ENCODE measurements at places on chromosomes 2 and 18. TPM values are rescaled to one million over a fixed set of nuclear protein-coding genes. Genes with fewer than 3 reads are reported as not detected.

The CXCR1 gene
- total RNA-seq = not detected

The REG1B gene
- not detected for total RNA-seq

The CHN1 gene
- total RNA-seq = 6.8 TPM

The POTEC gene
- total RNA-seq = under 0.01 TPM

The PRSS56 gene
- not detected for total RNA-seq

The DCAF17 gene
- total RNA-seq = 32.4 TPM

The XDH gene
- total RNA-seq = 0.38 TPM

The CHRND gene
- total RNA-seq = not detected

The LINC00305 gene
- not detected for total RNA-seq

The CCDC74A gene
- 5.0 TPM for total RNA-seq

The PHLPP1 gene
- total RNA-seq = 4.6 TPM

The CFAP65 gene
- not detected for total RNA-seq

The SNORC gene
- total RNA-seq = 0.56 TPM

The EFR3B gene
- total RNA-seq = 1.7 TPM

Data from regular cardiac myocyte (primary cell).